ENCODE measurements at places on chromosomes 6 and 20. TPM values are rescaled to one million over a fixed set of nuclear protein-coding genes. Genes with fewer than 3 reads are reported as not detected.
A peak's percentile ranks its signal among the peaks of the same experiment; 100 is the strongest.

- DNase-seq = peak; percentile 80
Measured at GRCh38 chr6:113994934-113995342, 24.0 kb upstream of the HDAC2 start.

DNA sequence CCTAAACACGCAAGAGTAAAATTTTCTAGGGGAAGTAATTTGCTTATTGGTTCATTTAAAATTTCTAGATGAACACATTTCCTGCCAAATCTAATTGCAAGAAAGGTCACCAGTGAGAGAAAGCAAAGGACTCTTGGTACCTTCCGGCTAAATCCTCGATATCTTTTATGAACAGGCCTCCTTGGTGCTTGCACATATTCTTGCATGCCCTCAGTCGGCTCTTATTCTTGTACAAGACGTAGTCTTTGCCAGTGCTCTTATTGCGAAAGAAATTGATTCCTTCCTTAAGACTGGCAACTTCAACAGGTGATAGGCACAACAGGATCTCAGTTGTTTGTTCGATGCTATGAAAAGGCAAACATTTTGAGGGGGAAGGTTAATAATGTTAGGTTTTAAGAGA is 141.7 kb upstream of the CARMIL1 start:
- DNase-seq = no peak

- DNase-seq = no peak
Measured at GRCh38 chr6:157800420-157801237, 22.4 kb upstream of the SNX9 start.

DNA sequence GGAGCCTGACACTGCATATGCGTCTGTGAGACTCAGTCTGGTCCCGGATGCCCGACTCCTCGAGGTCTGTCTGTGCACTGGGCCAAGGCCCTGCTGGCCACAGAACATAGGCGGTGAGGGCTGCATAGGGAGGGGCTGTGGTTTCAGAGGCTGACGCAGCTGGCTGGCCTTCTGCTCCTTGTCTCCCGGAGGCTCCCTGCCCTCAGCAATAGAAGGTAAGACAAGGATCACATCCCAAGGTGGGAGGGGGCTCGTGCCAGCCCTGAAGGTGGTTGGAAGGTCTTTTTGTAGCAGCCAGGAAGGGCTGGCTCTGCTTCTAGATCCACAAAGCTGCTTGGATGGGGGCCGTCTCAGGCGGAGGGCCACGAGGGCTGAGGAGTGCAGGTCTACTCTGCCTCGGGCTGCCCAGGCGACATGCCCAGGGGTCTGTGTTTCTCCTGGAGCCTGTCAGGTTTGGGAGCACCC is 239.8 kb upstream of the SULF2 start:
- DNase-seq = no peak

DNA sequence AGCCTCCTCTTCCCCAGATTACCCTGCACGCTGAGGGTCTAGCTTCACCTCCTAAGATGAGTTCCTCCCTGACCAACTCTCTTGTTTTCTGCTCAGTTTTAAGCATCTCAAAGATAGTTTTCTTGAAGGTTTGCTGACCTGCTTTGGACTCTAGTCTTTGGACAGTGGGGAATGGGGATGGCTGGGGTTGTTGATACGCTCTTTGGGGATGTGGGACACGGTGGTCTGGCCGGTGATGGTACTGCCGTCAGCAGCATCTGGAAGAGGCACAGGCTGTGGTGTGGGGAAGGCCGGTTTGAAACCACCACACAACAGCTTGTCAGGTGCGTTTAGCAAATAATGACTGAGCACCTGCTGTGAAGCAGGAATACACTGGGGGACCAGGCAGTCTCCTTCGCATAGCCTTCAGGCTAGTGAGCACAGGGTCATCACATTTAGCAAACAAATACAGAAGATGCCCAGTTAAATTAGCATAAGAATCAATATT is 94.1 kb downstream of the TMEM242 start:
- no peak for DNase-seq

Gene OR12D3
- not detected for total RNA-seq

Gene SEL1L2
- total RNA-seq = not detected

Gene PXMP4
- 18.7 TPM for total RNA-seq
